ENCODE measurements at places on chromosomes 12 and 14. TPM values are rescaled to one million over a fixed set of nuclear protein-coding genes. Genes with fewer than 3 reads are reported as not detected.

DNA sequence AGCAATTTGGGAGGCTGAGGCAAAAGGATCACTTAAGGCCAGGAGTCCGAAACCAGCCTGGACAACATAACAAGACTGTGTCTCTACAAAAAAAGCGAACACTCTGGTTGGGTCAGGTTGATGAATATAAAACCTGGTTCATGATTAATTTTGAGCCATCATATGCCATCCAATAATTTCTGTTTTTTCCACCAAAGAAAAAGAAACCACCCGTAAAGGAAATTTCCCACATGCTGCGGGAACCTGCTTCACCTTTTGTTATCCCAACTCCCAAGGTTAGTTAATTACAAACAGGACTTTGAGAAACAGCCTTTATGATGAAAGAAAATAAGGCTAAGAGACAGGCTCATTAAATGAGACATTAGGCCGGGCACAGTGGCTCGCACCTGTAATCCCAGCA, 24.1 kb upstream of the BICDL1 start:
- DNase-seq, result no peak

DTX1 gene
- total RNA-seq, result 8.6 TPM

FBRSL1 gene
- total RNA-seq, result 123 TPM

GRCh38 chr14:77892381-77892871, 92.5 kb downstream of the ADCK1 start:
- DNase-seq, result no peak

DNA sequence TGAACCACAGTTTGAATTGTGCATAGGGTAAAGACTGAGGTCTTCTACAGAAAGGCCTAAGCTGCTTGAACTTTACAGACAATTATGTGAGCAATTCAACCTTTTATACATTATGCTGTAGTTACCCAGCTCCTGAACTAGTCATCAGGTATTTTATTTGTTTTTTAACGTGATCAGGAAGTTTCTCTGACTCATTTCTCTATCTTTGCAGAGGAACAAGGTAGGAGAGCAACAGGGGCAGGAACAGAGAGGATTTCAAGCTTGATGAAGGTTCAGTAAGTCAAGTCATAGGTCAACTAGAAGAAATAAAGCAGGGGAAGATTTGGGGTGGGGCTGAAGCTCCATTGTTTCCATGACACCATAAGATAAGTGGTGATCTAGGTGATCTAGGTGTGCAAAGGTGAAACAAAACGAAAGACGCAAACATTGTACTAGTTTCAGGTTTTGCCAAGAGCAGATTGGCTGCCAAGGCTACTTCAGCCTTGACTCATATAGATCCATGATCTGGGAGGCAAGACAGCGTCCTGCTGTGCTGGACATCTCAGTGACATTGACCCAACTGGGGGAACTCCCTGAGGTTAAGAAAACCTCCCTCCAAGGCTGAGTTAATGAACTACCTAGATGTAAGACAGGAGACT, 198.1 kb downstream of the DAD1 start:
- DNase-seq, result no peak

GLIPR1L1 gene
- total RNA-seq, result 1.7 TPM

NFATC4 gene
- 47.3 TPM for total RNA-seq

GRCh38 chr14:75724414-75725204, 63.6 kb downstream of the TTLL5 start:
- no peak for DNase-seq

Data from H1 (cell line).